ENCODE measurements at places on chromosomes 3 and 15. TPM values are rescaled to one million over a fixed set of nuclear protein-coding genes. Genes with fewer than 3 reads are reported as not detected.

TSC22D2 gene
- total RNA-seq: 25.3 TPM

DLEC1 gene
- 3.3 TPM for total RNA-seq

DNA sequence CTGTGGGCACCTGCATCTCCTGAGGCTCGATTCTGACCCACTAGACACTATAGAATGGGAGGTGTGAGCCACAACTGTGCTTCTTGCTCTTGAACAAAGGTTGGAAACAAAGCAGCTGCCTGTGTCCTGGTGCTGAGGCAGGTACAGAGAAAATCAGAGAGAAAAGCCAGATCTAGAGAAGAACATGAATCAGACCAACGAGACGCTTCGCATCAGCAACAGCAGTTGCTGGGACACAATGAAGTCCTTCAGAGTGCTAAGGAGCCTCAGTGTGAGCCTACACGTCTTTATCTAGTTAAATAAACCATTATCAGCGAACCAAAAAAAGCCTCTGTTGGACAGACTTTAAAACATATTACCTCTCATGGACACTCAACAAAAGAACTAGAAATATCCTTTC lies 86.3 kb upstream of the MEX3B start:
- H3K4me1 ChIP-seq: no peaks in the 10 kb centered on the region
- H3K27me3 ChIP-seq: no peaks in the 10 kb centered on the region
- no peak for DNase-seq
- H3K27ac ChIP-seq: no peak overlapping the region
- H3K36me3 ChIP-seq: no peaks in the 10 kb centered on the region

CCR8 gene
- total RNA-seq: 0.19 TPM
